C1 segment of cervical spinal cord (tissue), 14 donors: ENCODE measurements at places on chromosomes 16 and 17.

DNA sequence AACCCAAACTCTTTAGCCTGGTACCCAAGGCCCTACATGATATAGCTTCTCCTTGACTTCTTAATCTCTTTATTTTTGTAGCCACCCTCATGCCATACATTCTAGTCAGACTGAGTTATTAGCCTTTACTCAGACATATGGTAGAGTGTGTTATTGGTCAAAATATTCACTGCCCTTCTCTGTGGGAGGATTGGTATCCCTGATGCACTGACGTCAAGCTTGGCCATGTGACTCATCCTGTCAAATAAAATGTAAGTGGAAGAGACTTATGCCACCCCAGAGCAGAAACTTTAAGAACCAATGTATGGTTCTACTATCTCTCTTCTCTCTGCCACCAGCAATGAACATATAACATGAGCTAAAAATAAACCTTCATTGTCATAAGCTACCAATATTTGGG lies 12.2 kb upstream of the BEAN1 start:
- DNase-seq: no peak

DNA sequence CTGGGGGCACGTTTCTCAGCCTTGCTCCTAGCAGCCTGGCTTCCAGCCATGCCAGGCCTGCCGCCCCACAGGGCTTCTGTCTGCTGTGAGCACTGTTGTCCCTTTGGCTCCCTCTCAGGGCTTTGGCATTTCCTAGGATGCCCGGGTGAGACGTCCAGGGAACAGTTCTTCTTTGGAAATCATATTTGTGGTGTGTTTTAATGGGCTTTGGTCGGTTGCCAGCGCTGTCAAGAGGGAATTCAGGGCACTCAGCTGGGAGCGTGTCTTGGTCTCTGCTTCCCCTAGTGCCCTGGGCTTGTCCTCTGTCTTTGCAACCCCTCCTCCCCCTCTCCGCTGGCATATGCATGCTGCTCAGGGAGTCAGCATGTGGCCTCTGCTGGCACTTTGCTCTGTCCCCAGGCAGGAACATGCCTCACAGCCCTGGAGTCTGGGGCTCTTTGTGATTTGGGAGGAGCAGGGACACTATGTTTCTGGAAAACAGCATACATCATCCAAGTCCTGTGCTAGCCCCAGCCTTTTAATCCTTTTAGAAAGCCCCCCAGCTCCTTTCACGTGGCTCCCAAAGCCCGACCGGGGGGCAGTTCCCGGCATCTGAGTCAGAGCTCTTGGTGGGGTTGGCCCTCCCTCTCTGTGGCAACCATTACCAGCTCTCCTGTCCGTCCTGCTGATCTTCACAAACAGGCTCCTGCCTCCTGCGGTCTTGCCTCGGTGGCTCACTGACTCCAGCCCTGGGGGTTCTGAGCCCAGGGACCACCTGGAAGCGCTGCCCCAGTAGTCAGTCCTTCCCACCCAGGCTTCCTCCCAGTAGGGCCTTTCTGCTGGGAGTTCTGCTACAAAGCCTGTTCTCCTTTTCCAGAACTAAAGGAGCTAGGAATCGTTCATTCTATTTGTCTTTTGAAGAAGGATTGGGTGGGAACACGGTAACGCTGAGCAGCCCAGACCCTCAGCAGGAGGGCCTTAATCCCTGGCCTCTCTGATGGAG lies 26.7 kb downstream of the SAP30BP start:
- peak; percentile 83 for DNase-seq

DNA sequence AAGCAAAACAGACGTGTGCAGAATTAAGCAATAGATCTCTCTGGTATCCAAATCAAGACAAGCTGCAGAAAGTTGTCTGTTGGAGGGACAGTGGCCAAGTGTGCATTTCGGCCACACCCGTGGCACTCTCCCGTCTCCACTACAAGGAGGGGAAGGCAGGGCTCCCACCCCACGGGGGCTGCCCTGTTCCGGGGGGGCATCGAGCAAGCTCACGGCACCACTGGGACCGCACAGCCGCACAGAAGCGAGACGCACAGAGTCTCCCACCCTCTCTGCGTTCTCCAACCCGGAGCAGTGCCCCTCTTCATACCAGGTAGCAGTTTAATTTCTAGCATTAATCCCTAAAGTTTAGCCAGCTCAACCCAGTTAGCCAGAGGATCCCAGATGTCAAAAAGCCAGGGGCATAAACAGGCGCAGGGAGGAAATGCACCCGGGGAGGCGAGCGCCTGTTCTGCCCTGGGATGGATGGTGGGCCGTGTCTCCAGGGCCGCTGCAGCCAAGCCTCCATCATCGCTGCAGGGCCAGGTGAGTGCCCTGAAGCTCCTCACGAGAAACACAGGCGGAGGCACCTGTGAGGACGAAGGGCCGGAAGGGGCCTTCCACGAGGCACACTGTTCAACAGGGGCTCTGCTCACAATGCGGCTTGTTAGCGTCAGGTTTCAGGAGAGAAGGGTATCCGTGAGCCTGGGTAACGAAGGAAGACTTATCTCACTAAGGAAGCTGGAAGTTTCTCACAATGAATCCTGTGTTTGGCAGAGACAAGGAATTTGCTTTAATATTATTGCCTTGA lies 42.1 kb upstream of the METRNL start:
- DNase-seq: no peak

- no peak for DNase-seq
Measured at GRCh38 chr16:129075-129474, 9.4 kb downstream of the NPRL3 start.

- DNase-seq: no peak
Measured at GRCh38 chr17:32697728-32698625, 178.9 kb downstream of the MYO1D start.

- DNase-seq: peak; percentile 1
Measured at GRCh38 chr16:23597003-23597756, 1.1 kb upstream of the NDUFAB1 start.

DNA sequence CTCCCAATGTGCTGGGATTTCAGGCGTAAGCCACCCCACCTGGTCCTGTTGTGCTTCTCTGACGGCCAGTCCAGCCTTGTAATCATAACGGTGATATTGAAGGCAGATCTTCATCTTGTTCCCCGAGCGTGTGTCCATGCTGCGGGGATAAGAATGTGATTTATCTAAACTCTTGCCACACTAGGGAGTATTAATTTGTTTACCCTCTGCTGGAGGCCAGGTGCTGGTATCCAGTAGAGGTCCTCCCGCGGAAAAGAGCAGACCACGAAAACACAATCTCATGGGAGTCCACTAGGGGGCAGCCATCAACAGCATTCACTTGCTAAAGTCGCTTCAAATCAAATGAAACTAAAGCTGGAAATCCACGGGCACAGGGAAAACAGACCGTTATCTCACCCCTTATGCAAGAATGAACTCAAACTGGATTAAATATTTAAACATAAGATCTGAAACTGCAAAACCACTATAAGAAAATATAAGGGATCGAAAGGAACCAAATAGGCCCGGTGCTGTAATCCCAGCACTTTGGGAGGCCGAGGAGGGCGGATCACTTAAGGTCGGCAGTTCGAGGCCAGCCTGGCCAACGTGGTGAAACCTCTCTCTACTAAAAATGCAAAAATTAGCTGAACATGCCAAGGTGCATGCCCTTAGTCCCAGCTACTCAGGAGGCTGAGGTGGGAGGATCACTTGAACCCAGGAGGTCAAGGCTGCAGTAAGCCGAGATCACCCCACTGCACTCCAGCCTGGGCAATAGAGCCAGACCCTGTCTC lies 22.3 kb upstream of the RBBP6 start:
- peak; percentile 46 for DNase-seq

- DNase-seq: no peak
Measured at GRCh38 chr16:67112591-67113399, 3.1 kb downstream of the PHAF1 start.

GRCh38 chr17:57875290-57876022 lies 25.6 kb upstream of the MRPS23 start:
- DNase-seq: peak; percentile 69

DNA sequence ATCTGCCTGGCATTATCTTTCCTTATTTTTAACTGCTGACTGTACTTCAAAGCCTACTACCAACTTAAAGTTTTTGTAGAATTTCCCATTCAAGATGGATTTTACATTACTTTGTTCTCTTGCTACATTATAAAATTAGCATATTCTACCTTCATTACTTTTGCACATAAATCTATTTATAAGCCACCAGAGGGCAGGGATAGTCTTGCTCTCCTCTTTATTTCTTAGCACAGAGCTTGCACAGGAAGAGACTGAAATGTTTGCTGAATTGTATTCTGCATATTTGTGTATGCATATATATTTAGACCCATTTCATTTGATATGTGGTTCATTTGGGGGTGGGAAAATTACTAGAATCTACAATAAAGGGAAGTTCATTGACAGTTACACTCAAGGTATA lies 108.0 kb downstream of the SKAP1 start:
- DNase-seq: no peak
